Immature natural killer cell (primary cell): ENCODE measurements at places on chromosomes 1 and 21. TPM values are rescaled to one million over a fixed set of nuclear protein-coding genes. Genes with fewer than 3 reads are reported as not detected.

Gene PBX1
- polyA plus RNA-seq: 0.40 TPM

Gene ZNF683
- polyA plus RNA-seq: 61.3 TPM

Gene OR2L8
- not detected for polyA plus RNA-seq

Gene GPR3
- not detected for polyA plus RNA-seq

Gene TRIM67
- polyA plus RNA-seq: not detected

Gene ARHGAP30
- 98.0 TPM for polyA plus RNA-seq

Gene KRTAP19-1
- polyA plus RNA-seq: not detected

Gene PLEKHG5
- polyA plus RNA-seq: not detected

Gene MROH7
- polyA plus RNA-seq: not detected

Gene HUNK
- polyA plus RNA-seq: not detected

Gene AKR7A3
- not detected for polyA plus RNA-seq

Gene PDPN
- polyA plus RNA-seq: not detected

Gene CDK11B
- 4.8 TPM for polyA plus RNA-seq

Gene CFAP45
- polyA plus RNA-seq: not detected

Gene LDLRAD1
- not detected for polyA plus RNA-seq

Gene RHD
- 0.26 TPM for polyA plus RNA-seq

Gene SNX7
- not detected for polyA plus RNA-seq

Gene C1QA
- not detected for polyA plus RNA-seq

Gene NLRP3
- 1.5 TPM for polyA plus RNA-seq

Gene PKP1
- polyA plus RNA-seq: not detected

Gene PLA2G4A
- not detected for polyA plus RNA-seq

Gene KCNE2
- polyA plus RNA-seq: not detected

Gene IFNLR1
- polyA plus RNA-seq: 0.42 TPM

Gene KCNJ6
- not detected for polyA plus RNA-seq

Gene AADACL3
- not detected for polyA plus RNA-seq

Gene SEC16B
- polyA plus RNA-seq: 0.21 TPM

Gene DAB1
- polyA plus RNA-seq: not detected

Gene BTG2
- polyA plus RNA-seq: 112 TPM

Gene LPAR3
- not detected for polyA plus RNA-seq

Gene GPR37L1
- polyA plus RNA-seq: 0.16 TPM

Gene NPR1
- polyA plus RNA-seq: not detected

Gene DCST1
- not detected for polyA plus RNA-seq

Gene FCRL1
- polyA plus RNA-seq: 0.09 TPM

Gene SLAMF9
- polyA plus RNA-seq: not detected

Gene G0S2
- 3.1 TPM for polyA plus RNA-seq

Gene TMOD4
- polyA plus RNA-seq: not detected

Gene HNRNPR
- polyA plus RNA-seq: 158 TPM

Gene CNKSR1
- not detected for polyA plus RNA-seq

Gene SPRR1B
- not detected for polyA plus RNA-seq

Gene CHAF1B
- 3.0 TPM for polyA plus RNA-seq

Gene PRAMEF8
- polyA plus RNA-seq: not detected

Gene TRIM58
- polyA plus RNA-seq: 2.3 TPM

Gene KIAA0040
- polyA plus RNA-seq: 11.8 TPM

Gene CLCNKB
- not detected for polyA plus RNA-seq
